ENCODE measurements at places on chromosomes 11 and 22. TPM values are rescaled to one million over a fixed set of nuclear protein-coding genes. Genes with fewer than 3 reads are reported as not detected.
A peak's percentile ranks its signal among the peaks of the same experiment; 100 is the strongest.

SLC5A4 gene
- not detected for total RNA-seq

- DNase-seq, result no peak
Observed at GRCh38 chr22:19700790-19701419, 13.4 kb upstream of the SEPTIN5 start.

DNA sequence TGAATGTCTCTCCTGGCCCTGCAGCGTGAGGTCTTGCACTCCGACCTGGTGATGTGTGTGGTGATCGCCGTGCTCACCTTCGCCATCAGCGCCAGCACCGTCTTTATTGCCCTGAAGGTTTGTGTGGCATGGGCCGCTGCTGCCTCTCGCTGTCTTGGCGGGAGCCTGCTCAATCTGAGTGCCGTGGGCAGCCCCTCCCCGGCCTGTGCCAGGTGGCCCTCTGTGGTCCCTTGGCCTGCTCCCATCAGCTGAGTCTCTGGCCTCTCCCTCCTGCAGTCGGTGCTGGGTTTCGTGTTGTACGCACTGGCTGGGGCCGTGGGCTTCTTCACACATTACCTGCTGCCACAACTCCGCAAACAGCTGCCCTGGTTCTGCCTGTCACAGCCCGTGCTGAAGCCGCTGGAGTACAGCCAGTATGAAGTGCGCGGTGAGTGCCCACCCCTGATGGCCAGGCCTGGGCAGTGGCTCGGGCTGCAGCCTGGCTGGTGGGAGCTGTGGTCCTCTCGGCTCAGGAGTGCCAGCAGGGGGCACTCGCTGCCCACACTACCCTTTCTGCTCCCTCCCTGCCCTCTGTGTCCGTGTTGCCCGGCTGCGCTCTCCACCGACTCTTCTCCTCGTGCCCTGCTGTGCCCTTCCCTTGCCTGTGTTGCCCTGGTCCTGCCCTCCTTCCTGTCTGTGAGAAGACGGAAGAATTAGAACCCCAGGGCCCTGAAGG is 10.2 kb downstream of the PCNX3 start:
- DNase-seq, result peak; percentile 59

CHKA gene
- total RNA-seq, result 5.3 TPM

SHANK3 gene
- total RNA-seq, result not detected

DNA sequence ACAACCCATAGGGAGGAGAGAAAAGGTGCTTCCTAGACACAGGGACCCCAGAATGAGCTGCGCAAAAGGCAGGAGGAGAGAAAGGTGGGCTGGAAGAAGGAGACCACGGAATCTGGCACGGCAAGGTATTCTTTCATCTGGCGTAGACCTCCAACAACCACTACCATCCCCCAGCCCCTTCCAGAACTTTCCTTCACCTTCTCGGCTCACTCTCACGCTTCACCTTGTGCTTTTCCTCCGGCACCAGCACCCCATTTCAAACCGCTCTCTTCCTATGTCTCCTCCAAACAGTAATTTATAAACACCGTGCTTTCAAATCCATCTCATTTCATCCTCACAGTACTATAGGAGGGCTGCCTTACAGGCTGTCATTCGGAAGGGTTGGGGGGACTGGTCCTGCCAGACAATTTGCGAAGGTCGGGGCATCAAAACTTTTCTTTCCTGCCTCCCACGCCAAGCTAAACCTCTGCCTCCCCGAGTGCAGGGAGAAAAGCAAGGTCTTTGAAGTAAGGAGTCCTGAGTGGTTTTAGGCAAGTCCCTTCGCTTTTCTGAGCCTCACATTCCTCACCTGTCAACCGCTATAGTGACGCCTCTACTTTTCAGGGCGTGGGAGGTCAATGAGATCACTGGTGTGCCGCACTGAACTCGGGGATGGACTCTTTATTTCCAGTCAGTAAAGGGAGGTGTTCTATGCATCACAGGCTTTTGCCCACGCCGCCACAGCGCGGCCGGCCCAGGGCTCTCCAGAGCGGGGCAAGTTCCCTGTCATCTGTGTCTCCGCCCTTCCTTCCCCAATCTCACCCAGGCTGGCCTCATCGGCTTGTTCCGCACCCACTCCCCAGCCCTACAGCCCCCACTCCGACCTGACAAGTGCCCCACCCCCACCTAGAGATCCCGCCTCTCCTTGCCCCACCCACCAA is 800 bp downstream of the KCTD21 start:
- peak; percentile 71 for DNase-seq

GRCh38 chr11:30760345-30760744 is 174.2 kb upstream of the MPPED2 start:
- DNase-seq, result no peak

DNA sequence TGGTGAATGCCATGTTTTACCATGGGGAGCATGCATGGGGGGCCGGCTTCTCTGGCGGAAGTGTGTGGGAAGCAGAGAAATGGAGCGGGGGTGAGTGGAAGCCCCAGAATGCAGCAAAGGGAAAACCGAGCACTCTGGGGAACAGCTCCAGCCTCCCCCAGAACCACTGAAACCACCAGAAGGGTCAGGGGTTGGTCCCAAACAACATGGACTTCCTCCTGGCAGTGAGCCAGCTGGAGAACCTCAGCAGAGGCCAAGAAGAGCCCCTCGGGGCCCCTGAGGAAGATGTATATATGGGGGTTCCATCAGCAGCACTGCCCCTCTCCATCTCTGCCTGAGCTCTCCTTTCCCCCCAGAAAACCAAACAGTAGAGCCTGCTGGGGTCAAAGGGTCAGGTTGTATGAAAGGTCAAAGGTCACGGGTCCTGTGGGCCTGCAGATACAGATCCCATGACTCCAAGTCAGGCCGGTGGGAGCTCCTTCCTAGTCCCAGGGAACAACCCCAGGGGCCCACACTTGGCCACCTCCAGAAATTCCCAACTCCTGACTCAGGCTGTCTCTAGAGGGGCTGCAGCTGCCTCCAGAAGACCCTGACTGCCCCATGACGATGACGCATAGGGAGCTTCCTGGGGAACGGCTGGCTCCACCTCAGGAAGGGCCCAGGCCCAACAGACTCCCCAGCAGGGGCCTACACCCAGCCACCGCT is 48.5 kb upstream of the TIMP3 start:
- DNase-seq, result no peak

- DNase-seq, result peak; percentile 65
Observed at GRCh38 chr22:35313311-35314121, 13.8 kb downstream of the TOM1 start.

DNA sequence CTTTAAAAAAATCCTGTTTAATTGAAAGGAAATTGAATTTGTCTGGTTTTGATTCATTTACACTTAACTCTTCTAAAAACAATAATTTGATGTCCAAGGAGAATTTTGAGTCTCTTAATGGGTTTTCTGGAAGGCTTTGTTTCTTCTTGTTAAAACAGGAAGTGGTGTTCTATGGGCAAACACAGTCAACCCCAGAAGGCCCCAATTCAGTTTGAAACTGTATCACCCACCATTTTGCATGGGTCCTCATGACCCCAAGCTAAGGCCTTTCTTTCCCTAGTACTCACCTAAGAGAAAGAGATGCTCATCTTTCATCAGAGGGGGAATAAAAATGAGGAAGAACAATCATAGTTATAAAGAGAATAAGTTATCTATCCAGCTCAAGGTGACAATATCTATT is 10.6 kb downstream of the FLI1 start:
- no peak for DNase-seq

RCOR2 gene
- total RNA-seq, result 0.16 TPM

- no peak for DNase-seq
Observed at GRCh38 chr22:46214149-46214548, 35.9 kb downstream of the CDPF1 start.

GRCh38 chr11:18697576-18697975 is 1.0 kb upstream of the TMEM86A start:
- DNase-seq, result no peak

- no peak for DNase-seq
Observed at GRCh38 chr11:64643256-64643881, 52.3 kb downstream of the SLC22A12 start.

PAX6 gene
- not detected for total RNA-seq

MYEOV gene
- total RNA-seq, result not detected

DCHS1 gene
- total RNA-seq, result 0.32 TPM

DNA sequence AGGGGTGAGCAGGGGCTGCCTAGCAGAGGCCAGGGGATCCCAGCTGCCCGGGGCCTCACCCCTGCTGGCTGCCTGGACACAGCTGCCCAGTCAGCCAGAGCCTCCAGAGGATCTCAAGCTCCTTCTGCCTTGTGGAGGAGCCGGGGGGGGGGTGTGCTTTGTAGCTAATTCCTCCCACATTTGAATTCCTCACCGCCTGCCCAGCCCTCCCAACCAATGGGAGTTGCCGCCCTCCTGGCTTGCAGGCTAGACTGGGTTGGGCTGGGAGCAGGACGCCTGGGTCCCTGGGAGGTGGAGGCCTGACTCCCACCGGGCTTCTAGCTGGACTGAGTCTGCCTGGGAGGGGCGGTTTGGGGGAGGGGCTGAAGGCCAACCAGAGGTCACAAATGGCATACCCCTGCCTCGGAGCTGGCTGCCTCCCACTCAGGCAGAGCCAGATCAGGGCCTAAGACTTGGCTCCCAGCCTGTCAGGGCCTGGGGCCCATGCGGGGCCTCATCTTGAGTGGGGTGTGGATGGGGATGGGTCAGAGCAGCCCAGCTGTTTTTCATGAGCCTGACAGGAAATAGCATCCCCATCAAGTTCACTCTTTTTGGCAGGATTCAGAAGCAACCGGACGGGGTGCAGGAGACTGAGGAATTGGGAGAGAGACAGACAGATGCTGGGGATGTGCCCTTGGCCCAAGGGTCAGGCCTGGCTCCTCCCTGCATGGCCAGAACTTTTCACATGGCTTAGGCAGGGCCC is 29.2 kb upstream of the PDE2A start:
- no peak for DNase-seq

- DNase-seq, result no peak
Observed at GRCh38 chr11:2107941-2108630, 31.1 kb downstream of the IGF2 start.

- peak; percentile 68 for DNase-seq
Observed at GRCh38 chr22:45064313-45065278, 54.8 kb upstream of the PHF21B start.

A4GALT gene
- total RNA-seq, result 0.52 TPM

DNA sequence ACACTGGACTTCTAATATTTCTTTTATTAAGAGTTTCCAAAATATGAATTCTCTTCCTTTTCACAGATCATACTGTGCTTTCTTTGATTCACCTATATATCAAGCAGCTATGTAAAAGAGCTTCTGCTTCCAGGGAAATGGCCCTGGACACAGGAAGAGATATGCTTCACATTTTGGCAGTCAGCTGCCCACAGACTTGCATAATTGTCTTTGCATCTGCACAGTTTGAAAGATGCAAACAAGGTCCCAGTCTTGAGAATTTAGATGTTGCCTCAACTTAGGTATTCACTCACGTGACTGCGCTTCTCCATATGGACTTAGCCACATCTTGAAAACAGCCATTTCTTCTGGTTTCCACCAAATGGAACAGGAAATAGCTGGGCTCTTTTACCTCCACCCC is 92.3 kb upstream of the POU2AF2 start:
- DNase-seq, result no peak

- no peak for DNase-seq
Observed at GRCh38 chr11:119796363-119797060, 67.5 kb upstream of the NECTIN1 start.

CDC42EP1 gene
- total RNA-seq, result 0.47 TPM

GRCh38 chr11:62324731-62325556 is 12.3 kb upstream of the ASRGL1 start:
- peak; percentile 82 for DNase-seq

- DNase-seq, result no peak
Observed at GRCh38 chr11:33940538-33940815, 48.6 kb upstream of the LMO2 start.

DNA sequence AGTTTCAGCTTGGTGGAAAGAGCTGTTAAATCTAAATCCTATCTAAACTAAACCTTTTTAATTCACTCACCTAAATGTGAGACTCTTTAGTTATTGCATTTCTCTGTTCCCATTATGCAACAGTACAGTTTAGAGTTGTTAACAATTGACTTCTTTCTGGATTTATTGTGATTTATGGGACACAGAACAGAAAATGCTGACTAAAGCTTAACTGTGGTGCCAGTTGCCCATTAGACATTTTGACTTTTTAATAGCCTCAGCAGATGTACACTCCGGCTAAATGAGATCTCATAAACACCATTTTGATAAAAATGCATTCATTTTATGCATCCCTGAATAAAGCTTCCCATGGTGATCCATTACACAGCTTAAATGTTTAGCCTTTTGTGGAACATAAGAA is 356.6 kb downstream of the CASP12 start:
- DNase-seq, result no peak

Data from activated CD8-positive, alpha-beta memory T cell treated with anti-CD3 and anti-CD28 coated beads, Interleukin-2, amount 10 ng/mL, durations not matched to agents 7 days and 5 days (primary cell).